ENCODE measurements at places on chromosomes 4 and X.

DNA sequence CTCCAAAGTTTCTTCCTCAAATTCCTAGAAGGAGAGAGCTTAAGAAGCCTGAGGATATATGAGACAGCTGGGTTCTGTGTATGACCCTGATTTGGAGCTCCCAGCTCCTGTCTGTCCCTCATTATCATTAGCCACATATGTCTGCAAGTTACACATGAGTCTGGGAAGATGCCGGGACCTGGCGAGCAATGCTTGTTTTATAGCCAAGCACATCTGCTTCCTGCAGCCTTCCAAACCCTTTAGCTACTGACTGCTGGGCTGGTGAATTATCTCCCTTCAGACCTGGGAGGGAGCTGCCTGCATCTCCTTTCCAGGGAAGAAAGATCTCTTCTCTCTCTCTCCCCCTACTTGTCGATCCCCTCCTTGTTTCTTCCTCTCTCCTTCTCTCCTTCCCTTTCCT, 556.7 kb upstream of the BOD1L1 start:
- DNase-seq: no peak

GRCh38 chr4:55682295-55682694, 46.2 kb upstream of the NMU start:
- no peak for DNase-seq

DNA sequence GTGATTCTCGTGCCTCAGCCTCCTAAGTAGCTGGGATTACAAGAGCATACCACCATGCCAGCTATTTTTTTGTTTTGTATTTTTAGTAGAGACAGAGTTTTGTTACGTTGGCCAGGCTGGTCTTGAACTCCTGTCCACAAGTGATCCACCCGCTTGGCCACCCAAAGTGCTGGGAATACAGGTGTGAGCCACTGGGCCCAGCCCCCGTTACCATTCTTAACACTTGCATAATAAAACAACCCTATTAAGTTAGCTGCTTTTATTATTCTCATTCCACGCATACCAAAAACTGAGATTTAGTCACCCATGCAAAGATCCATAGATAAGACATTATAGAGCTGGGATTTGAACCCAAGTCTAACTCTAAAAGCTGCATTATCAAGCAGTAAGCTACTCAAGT, 6.0 kb upstream of the TEX13A start:
- no peak for DNase-seq

- DNase-seq: no peak
These were observed 24.5 kb downstream of the HCCS start for GRCh38 chrX:11135564-11136185.

DNA sequence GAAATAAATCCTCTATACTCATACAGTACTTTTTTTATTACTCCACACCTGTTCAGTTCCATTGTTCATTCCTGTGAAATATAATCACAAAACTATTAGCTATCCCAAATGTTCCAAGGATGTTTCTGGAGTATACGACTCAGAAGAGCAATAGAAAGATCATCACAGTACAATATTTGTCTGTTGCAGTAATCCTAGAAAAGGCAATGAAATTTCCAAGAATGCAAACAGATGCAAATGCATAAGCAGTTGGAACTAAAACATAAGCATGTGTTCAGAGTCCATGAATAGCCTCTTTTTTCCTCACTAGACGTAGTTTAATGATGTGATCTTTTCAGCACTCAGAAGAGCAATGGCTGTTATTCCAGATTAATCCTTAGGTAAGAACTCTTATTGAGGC, 55.2 kb downstream of the RTL3 start:
- no peak for DNase-seq

- no peak for DNase-seq
These were observed 48.5 kb downstream of the KLHL15 start for GRCh38 chrX:23978491-23978890.

GRCh38 chr4:137711502-137711901, 179.2 kb upstream of the PCDH18 start:
- DNase-seq: no peak
